Right cardiac atrium (tissue), 5 donors: ENCODE measurements at places on chromosomes 11 and 22.

- DNase-seq: no peak
Measured at GRCh38 chr22:40193429-40194421, 16.0 kb downstream of the TNRC6B start.

- no peak for DNase-seq
Measured at GRCh38 chr11:75356613-75357012, 5.2 kb upstream of the ARRB1 start.

DNA sequence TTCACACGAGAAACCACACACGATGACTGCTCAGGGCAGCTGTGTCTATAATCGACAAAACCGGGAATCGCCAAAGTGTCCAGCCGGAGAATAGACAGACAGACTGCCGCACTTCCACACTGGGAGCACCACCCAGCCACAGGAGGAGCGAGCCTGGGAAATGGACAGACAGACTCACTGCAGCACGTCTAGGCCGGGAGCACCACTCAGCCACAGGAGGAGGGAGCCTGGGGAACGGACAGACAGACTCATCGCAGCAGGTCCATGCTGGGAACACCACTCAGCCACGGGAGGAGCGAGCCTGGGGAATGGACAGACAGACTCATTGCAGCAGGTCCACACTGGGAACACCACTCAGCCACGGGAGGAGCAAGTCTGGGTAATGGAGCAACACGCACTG lies 137.2 kb downstream of the BRD1 start:
- DNase-seq: no peak

GRCh38 chr11:3903207-3903896 lies 47.9 kb downstream of the STIM1 start:
- no peak for DNase-seq

DNA sequence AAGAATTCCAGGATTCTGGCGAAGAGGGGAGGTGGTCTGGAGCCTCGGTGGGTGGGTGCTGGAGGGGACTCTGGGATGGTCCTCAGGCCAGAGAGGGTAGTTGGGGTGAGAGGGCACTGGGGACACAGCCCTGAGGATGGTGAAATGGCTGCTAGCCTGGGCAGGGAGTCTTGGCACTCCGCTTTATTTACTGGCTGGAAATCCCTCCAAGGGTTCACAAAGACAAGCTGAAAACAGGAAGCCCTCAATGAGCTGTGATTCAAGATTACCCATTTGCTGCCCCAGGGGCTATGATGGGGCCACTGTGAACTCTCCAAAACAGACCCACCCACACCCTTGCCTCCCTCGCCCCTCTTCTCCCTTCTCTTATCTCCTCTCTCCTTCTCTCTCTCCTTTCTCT lies 71.9 kb downstream of the FBXO7 start:
- DNase-seq: peak; percentile 47

GRCh38 chr11:14835496-14836492 lies 56.2 kb downstream of the CYP2R1 start:
- no peak for DNase-seq

DNA sequence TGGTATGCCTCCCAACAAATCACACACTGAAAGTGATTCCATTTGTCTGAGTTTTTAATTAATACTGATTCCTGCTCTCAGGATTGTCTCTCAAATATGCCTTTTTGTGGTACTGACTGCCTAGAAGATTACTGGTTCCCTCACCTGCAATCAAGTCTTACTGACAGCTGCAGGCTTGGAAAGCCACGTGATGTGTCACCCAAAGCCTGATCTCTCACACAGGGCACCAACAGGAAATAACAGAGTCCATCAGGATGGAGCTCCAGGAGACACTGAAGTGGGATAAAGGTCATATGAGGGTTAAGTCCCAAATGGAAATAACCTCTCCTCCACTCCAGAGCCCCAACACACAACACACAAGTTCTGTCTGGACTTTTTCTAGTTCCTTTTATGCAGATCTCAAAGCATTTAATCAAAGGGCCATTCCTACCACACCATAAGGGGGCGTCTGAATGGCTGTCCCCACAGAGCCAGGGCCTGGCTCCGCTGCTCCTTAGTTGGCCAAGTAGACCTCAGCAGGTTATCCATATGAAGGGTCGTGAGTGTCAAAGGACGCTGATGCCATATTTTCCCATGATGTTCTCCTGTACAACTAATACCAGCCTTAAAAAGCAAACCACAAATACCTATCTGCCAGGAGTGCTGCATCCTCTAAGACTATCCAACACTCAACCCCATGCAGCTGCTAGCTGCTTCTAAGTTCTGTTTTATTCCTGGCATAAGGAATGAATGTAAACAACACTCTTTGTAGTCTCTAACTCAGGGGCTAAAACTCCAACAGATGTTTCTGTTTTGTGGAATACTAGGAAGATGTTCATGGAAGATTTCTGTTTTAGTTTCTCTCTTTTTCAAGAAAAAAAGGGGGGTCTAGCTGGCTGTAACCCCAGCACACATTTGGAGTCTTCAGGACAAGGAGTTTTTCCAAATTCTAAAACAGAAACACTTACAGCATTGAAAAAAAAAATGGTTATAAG lies 13.0 kb downstream of the SCUBE2 start:
- no peak for DNase-seq
